ENCODE measurements at places on chromosomes 11 and 22. TPM values are rescaled to one million over a fixed set of nuclear protein-coding genes. Genes with fewer than 3 reads are reported as not detected.

The OR5W2 gene
- not detected for total RNA-seq

DNA sequence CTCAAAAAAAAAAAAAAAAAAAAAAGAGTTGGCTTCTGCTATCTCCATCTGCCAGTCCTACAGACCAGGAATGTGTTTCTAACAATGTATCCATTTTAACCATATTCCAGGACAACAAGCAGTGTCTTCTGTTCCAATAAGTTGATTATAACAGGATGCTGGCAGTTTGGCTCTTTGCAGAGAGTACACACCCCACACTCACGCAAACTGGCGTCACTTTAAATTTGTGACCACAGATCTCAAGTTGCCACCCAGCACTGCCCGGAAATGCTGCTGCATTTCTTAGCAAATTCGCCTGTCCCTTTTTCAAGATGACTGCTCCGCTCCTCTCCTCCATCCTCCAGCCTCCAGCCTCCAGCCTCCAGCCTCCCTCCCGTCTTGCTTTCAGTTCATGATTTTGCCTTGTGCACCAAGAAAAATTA is 44.3 kb downstream of the SCGB1A1 start:
- no peak overlapping the region for H3K27ac ChIP-seq
- peaks cover 4% of the 10 kb centered on the region for H3K4me1 ChIP-seq
- no peaks in the 10 kb centered on the region for H3K36me3 ChIP-seq
- H3K4me3 ChIP-seq, result no peak overlapping the region

- no peak overlapping the region for H3K27ac ChIP-seq
- H3K4me1 ChIP-seq, result peaks cover 11% of the 10 kb centered on the region
- H3K4me3 ChIP-seq, result no peak overlapping the region
- H3K36me3 ChIP-seq, result peaks cover 5% of the 10 kb centered on the region
- peaks cover 3% of the 10 kb centered on the region for H3K27me3 ChIP-seq
These were observed 18.0 kb downstream of the RSPH14 start for GRCh38 chr22:23123804-23124254.

DNA sequence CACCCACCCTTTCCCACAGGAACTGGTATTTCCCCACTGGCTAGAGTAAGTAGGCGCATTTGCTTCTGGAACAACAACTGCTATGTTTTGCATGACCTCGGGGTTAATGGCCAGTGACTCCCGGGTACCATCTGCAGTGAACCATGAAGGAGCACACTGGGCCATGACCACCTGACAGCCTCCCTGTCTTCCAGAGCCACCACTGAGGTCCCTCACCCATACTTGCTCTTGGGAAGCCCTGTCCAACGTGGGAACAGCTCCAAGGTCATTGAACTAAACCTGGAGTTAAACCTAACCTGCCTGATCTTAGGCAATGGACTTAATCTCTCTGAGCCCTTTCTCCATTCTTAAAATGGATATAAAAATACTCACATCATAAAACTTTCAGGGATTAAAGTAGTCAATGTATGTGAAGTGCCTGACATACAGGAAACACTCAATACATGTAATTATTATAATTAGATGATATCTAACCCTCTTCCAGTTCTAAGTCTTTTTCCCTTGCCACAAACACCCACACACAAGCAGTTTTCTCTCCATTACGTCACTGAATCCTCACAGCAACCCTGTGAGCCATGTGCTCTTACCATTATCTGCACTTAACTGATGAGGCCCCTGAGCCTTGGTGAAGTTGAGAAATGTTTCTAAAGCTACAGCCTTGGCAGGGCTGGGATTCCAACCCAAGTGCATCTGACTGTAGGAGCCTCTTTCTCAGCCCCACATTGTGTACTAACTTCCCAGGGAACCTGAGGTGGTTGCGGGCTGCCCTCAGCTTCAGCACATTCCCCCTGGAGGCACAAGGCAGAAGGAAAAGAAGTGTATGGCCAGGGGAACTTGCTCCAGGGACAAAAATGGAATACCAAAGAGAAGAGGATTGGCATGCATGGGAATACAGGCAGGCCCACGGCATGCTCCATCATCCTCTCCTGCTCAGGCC is 74.5 kb upstream of the NCAM1 start:
- no peak for DNase-seq
- H3K4me1 ChIP-seq, result peaks cover 6% of the 10 kb centered on the region
- H3K27ac ChIP-seq, result no peak overlapping the region
- H3K4me3 ChIP-seq, result no peak overlapping the region
- no peaks in the 10 kb centered on the region for H3K36me3 ChIP-seq
- peaks cover 2% of the 10 kb centered on the region for H3K27me3 ChIP-seq

The NCAM1 gene
- total RNA-seq, result not detected

DNA sequence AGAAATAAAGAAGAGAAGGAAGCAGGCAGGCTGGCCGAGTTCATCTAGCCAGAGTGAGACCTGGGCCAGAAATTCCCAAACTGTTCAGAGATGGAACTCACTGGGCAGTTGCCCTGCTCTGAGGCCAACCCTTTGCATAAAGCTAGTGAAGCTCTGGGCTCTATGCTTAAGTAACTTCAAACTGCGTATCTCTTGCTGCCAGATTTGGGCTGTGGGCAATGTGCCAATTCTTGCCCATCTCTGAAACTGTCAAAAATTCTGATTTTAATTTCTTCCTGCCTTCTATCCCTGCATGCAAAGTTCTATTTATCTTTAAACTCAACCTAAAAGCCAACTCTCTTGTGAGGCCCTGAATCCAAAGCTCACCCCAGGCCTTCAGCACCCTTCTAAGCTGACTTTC is 36.2 kb upstream of the HEPHL1 start:
- H3K27ac ChIP-seq, result no peak overlapping the region
- peaks cover 2% of the 10 kb centered on the region for H3K27me3 ChIP-seq

DNA sequence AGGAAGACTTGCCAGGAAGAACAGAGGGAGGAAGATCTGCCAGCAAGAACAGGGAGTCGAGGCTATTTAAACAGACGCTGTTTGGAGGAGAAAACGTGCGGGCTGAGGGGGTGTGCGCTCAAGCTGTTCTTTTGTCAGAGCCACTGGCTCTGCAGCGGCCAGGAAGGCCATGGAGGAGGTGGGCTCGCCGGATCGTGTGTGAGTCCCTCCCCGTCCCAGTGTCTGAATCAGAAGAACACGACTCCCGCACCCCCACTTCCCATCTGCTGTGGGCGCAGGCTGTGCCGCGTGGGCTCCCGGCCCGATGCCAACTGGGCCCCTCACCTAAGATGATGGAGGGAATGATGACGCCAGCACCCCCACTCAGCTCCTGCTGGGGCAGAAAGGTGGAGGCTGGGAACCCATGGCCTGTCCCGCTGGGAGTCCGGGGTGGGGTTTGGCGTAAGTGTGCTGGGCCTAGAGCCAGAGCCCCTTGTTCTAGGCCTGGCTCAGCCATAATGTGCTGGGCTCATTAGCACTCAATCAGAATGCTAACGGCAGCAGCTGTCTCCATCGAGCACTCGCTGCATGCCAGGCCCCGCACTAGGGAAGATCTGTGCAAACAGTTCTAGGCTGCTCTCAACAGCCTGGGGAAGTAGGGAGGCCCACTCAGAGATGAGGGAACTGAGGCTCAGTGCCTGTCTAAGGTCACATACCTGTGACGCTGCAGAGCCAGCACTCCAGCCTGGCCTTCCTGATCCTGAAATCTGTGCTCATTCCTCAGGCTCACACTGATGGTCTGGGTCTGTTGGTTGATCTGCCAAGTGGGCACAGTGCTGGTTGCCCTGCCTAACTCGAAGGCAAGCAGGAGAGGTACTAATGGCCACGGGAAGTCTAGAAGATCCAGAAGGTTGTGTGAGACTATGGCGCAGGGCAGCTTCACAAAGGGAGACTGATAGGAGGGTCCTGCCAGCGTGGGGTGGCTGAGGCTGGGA is 11.5 kb downstream of the NPTXR start:
- H3K27ac ChIP-seq, result no peak overlapping the region
- no peak for DNase-seq
- no peak overlapping the region for H3K4me3 ChIP-seq
- H3K4me1 ChIP-seq, result no peaks in the 10 kb centered on the region

DNA sequence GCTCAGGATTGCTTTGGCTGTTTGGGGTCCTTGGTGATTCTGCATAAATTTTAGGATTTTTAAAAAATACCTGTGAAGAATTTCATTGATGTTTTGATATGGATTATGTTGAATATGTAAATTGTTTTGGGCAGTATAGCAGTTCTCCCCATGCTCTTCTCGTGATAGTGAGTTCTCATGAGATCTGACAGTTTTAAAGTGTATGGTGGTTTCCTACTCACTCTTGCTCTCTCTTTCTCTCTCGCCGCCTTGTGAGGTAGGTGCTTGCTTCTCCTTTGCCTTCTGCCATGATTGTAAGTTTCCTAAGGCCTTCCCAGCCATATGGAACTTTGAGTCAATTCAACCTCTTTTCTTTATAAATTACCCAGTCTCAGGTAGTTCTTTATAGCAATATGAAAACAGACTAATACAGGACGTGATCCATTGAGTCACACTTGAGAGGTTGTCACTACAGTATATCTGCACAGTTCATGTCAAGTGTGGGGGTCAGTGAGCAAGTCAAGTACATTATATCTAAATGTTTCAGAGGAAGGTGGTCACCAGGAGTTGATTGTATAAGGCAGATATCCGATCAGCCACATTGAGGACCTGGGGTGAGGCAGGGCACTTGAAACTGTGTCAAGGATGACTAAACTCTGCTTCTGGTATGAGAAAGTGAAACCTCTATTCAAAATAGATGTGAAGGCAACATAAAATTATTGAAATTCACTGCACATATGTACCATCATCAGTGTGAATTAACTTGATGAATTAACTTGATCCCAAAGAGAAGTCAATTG is 70.7 kb upstream of the CCDC179 start:
- no peaks in the 10 kb centered on the region for H3K4me1 ChIP-seq
- H3K27me3 ChIP-seq, result no peaks in the 10 kb centered on the region

DNA sequence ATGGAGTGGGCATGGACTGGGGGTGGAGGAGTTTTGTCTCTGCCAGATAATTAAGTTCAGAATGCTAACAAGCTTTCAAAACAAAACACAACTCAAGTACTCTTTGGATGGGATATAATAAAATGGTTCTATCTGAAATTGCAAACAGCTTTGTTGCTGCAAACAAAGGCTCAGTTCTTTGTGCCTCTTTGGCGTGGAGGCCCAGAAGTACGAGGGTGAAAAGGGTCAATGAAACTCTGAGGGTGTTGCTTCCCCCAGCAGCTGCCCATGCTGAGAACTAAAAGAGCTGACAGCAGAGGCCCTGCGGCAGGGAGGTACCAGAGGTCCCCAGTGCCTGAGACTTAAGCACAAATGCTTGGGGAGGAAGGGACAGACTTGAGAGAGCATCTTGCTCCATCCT is 26.5 kb upstream of the IGSF22 start:
- H3K27me3 ChIP-seq, result peaks cover 34% of the 10 kb centered on the region
- H3K27ac ChIP-seq, result no peak overlapping the region
- H3K4me3 ChIP-seq, result no peak overlapping the region
- DNase-seq, result no peak

The SCN3B gene
- not detected for total RNA-seq

DNA sequence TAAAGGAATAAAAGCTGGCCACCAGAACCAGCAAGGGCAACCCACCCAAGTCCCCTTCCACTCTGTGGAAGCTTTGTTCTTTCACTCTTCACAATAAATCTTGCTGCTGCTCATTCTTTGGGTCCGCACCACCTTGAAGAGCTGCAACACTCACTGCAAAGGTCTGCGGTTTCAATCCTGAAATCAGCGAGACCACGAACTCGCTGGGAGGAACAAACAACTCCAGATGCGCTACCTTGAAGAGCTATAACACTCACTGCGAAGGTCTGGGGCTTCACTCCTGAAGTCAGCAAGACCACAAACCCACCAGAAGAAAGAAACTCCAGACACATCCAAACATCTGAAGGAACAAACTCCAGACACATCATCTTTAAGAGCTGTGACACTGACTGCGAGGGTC is 365.2 kb upstream of the LUZP2 start:
- H3K27ac ChIP-seq, result no peak overlapping the region
- no peaks in the 10 kb centered on the region for H3K27me3 ChIP-seq
- H3K4me1 ChIP-seq, result no peaks in the 10 kb centered on the region
- H3K4me3 ChIP-seq, result no peak overlapping the region
- H3K36me3 ChIP-seq, result no peaks in the 10 kb centered on the region

The GAL3ST1 gene
- total RNA-seq, result not detected

- no peak for DNase-seq
- H3K27ac ChIP-seq, result no peak overlapping the region
- no peak overlapping the region for H3K4me3 ChIP-seq
- no peaks in the 10 kb centered on the region for H3K36me3 ChIP-seq
- H3K4me1 ChIP-seq, result no peaks in the 10 kb centered on the region
- H3K27me3 ChIP-seq, result no peaks in the 10 kb centered on the region
These were observed 6.0 kb upstream of the OR5B21 start for GRCh38 chr11:58513747-58514367.

The CCDC89 gene
- 0.62 TPM for total RNA-seq

DNA sequence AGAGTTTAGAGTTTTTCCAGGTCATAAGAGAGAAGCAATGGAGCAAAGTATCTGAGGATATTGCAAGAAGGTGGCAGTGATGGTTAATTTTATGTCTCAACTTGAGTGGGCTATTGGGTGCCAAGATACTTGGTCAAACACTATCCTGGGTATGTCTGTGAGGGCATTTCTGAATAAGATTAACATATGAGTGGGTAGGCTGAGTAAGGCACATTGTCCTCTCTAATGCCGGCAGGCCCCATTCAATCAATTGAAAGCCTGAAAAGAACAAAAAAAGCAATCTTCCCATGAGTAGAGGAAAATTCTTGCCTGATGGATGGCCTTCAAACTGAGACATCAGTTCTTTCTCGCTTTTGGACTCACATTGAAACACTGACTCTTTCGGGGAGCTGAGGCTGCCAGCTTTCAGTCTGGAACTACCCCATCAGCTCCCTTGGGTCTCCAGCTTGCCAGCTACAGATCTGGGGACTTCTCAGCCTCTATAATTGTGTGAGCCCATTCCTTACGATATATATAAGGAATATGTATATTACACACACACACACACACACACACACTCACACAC is 228.8 kb downstream of the BUD13 start:
- H3K27ac ChIP-seq, result no peak overlapping the region
- peaks cover 2% of the 10 kb centered on the region for H3K27me3 ChIP-seq
- DNase-seq, result no peak
- no peaks in the 10 kb centered on the region for H3K4me1 ChIP-seq
- no peak overlapping the region for H3K4me3 ChIP-seq

GRCh38 chr11:72069787-72070251 is 10.5 kb downstream of the NUMA1 start:
- H3K27me3 ChIP-seq, result no peaks in the 10 kb centered on the region
- peaks cover 19% of the 10 kb centered on the region for H3K36me3 ChIP-seq
- no peak for DNase-seq
- no peak overlapping the region for H3K4me3 ChIP-seq

The TMPRSS6 gene
- total RNA-seq, result 2.3 TPM

GRCh38 chr11:38721586-38722315 is 2123.7 kb upstream of the RAG2 start:
- H3K27ac ChIP-seq, result no peak overlapping the region
- no peaks in the 10 kb centered on the region for H3K27me3 ChIP-seq
- H3K4me1 ChIP-seq, result no peaks in the 10 kb centered on the region
- H3K36me3 ChIP-seq, result no peaks in the 10 kb centered on the region
- DNase-seq, result no peak
